ENCODE measurements at places on chromosomes 6 and 20.
A peak's percentile ranks its signal among the peaks of the same experiment; 100 is the strongest.

DNA sequence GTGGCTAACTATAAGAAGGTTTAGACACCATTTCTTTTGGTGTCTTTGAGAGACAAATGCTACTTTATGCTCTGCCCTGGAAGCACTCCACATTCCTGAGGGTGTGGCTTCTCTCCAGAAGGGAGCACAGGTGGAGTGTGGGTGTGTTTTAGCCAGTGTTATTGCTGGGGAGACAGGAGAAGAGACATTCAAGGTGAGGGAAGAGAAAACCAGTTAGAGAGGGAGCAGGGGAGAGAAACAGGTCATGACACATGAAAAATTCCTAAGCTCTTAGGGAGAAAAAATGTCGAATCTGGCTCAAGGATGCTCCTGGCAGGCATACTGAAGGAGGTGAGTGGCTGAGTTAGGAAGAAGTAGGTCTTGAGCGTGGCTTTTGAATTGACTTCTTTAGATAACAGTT lies 292.8 kb downstream of the CLIC5 start:
- no peak for DNase-seq

- DNase-seq: no peak
These were observed 157.3 kb downstream of the BACH2 start for GRCh38 chr6:90139272-90139817.

GRCh38 chr6:3631877-3632276 lies 119.6 kb downstream of the PXDC1 start:
- DNase-seq: no peak

DNA sequence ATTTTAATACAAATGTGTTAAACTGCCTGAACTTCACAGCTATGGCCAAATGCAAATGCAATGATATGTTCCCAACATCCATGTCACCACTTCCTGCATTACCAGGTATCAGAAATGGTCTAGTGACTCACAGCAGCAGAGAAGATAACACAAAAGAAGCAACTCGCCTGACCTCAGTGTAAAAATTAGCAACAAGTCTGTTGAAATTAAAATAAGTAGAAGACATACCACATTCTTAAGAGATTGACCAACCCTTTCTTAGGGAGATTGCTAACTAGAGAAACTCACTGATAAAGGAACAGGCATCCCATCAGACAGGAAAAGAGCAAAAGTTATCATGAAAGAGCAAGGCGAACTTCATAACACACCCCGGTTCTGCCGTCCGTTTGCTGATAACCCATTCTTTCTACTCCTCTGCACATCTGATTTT lies 45.1 kb downstream of the RNASET2 start:
- DNase-seq: no peak

- DNase-seq: no peak
These were observed 90.5 kb downstream of the GRM4 start for GRCh38 chr6:34055223-34055933.

- no peak for DNase-seq
These were observed 1.9 kb downstream of the TOMM34 start for GRCh38 chr20:44958276-44958675.

DNA sequence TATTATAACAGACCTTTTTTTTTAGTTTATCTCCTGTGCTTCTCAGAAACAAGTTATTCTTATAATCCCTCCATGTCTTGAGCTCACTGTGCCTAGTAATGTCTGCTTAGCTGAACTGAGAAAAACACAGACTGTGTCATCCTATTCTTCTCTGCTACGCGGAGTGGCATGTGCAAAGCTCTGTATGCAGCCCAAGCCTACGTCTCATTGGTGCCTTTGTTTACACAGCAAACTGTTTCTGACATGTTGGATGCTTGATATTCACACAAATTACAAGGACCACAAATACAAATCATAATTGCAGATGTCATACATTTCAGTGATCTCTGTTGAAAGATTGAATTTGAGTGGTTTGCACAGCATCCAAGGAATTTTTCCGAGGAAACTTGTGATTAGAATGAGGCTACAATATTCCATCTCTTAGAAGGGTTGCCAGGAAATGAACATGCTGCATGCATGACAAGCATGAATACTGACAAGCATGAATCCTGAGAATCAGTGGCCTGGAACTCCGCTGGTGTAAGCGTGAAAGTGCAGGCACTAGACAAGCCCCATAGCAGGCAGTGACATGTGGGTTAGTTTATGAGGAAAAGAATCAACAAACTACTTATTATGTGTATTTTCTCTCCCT lies 128.4 kb upstream of the SGK1 start:
- DNase-seq: no peak

- DNase-seq: no peak
These were observed 14.0 kb downstream of the DCBLD1 start for GRCh38 chr6:117496383-117496990.

GRCh38 chr6:134622382-134623173 lies 304.7 kb upstream of the SGK1 start:
- no peak for DNase-seq

DNA sequence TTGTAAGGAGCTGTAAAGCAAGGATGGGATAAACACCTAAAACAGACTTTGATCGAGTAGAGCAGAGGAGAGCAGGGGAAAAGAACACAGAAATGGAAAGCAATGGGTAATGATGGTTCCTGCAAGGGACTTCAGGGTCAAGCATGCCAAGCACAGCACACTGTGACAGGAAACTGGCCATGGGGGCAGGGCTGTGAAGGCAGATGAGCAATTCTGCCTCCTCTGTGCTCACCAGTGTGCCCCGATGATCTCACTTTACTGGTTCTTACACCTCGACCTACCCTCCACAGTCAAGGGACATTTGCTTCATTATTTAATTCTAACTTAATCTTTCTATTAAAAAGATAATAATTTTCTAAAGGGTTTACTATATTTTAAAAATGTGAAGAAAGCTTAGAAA lies 21.6 kb upstream of the MYB start:
- DNase-seq: no peak

DNA sequence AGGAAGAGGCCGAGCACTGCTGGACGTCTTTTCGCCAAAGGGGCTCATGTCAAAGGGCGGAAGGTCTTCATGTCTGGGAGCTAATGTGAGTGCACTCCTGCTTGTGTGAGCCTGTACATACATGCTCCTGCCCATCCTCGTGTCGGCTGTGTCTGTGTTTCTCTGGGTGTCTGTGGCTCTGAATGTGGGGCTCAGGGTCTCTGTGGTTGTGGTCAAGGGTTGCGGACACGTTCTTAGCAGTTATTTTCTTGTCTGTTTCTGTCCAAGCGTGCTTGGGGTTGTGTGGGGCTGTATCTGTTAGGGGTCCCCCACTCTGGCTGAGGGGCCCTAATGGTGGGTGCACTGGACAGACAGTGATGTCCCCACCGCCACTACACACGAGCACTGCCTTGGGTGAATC lies 2.9 kb downstream of the AVP start:
- no peak for DNase-seq

DNA sequence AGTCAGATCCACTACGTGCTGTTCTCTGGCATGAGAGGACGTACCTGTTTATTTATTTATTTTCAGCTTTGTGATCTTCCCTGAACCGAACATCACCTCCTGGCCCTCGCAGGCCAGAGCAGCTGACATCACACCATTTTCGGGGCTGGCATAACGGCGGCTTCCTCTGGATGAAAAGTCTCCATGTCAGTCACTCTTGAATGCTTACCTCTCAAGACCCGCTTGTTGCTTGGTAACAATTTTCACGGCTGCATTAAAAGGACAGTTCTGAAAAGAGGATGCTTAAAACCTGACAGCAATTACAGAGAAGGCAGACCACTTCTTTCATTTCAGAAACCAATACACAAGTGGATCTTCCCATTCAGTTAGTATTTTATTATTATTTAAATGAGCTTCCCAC lies 159.8 kb upstream of the CDH4 start:
- DNase-seq: no peak

GRCh38 chr6:143000811-143001210 lies 55.8 kb upstream of the HIVEP2 start:
- DNase-seq: no peak

- no peak for DNase-seq
These were observed 150.4 kb upstream of the BMP5 start for GRCh38 chr6:56025795-56026194.

DNA sequence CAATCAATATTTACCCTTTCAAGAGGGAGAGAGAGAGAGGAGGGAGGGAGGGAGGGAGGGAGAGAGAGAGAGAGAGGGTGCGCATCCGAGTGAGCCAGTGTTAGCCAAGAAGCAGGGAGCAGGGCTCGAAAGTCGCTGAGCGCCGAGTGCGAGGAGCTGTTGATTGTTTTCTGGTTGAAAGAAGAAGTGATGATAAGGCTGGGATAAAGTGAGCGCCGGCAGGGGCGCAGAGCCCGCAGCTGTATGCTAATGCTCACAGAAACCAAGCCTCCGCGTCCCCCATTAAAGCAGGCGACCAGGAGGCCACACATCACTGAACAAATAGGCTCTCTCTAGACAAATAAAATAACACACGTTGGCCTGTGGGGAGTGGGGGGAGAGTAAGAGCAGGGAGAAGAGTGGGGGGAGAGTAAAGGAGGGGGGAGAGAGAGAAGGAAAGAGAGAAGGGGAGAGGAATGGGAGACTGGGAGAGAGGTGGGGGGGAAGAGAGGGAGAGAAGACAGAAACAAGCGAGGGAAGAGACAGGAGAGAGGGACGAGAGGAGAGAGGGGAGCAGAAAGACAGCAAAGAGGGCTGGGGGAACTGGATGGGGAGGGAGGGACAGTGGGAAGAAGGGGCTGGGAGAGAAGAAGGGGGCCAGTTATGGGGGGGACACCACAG lies 5.0 kb upstream of the INSM1 start:
- DNase-seq: no peak

DNA sequence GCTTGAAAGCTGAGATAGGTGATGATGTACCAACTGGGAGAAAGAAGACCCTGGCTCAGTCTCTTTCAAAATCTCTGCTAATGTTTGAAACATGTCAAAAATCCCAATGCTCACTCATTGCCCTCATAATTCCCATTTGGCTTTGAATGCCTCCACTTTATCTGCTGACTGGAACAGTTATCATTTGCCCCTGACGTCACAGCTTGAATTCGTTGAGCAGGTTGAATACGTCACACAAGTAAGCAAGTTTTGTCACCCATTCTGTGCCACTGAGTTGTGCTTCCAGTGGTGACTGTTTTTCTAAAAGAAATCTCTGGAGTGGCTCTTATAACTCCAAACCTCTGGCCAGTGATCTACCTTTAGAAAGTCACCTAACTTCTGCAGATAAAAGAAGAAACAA lies 991.4 kb downstream of the EYS start:
- DNase-seq: no peak

DNA sequence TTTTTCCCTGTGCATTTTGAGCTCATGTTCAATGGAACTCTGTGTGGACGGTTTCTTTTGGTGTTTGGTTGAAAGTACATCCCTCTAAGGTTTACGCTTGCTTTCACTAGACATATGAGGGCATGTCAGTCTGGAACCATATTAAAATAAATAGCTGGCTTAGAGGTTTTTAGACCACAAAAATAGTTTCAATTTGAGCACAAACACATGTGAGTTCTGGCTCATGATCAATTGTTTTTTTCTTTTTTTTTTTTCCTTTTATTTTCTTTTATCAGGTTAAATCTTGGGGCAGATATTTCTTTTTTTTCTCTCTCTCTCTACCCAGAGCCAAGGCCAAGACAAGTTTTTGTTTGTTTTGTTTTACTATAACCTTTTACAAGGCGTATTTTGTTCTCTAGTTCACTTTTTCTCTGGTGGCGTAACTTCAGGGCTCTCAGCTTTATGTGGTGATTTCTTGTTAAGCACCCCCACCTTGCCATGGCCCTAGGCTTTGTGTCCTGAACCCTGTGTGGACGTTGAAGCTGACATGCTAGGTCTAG lies 92.9 kb downstream of the SHLD1 start:
- DNase-seq: no peak

DNA sequence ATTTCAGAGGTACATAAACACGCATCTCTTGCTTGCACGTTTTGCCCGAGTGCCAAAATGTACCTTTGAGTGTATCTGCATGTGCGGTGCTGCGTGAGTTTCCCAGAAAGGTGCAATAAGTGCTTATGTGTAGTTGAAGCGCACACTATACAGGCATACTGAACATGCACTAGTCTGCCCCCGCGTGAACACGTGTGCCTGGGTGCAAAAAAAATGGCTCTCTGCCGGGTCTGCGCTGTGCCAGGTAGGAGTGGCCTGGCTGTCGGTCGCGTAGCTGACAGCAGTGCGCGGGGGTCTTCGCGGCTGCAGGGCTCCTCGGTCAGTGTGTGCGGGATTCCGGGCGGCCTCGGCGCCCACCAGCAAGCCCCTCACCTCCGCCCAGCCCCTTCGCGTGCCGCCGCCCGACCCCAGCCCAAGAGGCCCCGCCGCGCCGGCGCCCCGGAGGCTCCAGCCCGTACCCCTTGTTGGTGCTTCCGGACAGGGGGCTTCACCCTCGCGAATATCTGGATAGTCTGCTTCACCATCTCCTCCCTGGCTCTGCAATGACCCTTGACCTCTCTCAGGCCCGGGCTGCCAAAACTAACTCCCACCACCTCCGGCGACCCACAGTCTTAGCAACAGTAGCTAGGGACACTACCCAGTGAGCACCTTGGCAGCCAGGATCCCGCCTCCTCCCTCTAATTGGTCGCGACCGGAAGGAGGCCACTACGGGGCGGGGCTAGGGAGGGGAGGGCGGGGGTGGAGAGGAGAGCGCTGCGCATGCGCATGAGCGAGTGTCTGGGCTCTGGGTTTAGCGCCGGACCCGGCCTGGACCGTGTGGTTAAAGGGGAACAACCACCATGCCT lies at the start of gene KIF6:
Gene KIF6, minus strand, starts transcription at position 622 of the 845 bp plus-strand sequence. Its CDS starts 98 bp downstream, at position 524.
- DNase-seq: peak; percentile 35

DNA sequence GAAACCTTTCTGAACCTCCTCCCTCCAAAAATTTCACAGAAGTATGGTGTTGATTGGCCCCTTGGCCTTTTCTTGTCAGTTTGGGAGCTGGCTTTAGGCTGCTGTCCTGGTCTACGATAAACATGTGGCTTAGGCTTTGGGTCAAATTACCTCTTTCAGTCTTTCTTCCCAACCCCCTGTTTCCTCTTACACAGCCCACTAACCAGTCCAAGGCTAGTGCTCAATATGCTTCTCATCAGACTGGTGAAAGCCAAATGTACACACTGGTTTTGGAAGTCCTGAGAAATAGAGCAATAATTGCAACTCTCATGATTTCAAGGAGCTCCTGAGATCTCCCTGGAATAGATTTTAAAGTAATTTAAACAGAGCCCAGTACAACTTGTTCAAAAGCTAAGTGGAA lies 933.7 kb upstream of the GJE1 start:
- DNase-seq: no peak

- no peak for DNase-seq
These were observed 93.0 kb downstream of the HUS1B start for GRCh38 chr6:563863-564262.

DNA sequence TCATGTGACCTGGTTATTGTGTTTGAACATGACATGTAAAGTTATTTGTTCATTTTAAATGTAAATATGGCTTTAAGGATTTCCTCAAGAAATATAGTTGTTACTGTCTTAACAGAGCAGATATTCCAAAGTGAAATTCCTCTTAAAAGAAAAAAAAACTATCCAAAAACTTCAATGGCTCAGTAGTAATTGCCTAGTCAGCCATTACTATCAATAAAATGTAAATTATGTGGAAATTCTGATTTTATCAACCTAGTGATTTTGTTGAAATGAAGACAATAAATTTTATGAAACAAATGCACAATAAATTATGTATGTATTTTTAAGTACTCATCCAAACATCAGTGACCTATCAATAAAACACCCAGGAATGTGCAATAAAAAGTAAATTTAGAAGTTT lies 463.3 kb downstream of the TENT5A start:
- no peak for DNase-seq

GRCh38 chr6:22078802-22079545 lies 217.9 kb downstream of the PRL start:
- DNase-seq: no peak

GRCh38 chr6:117494283-117494682 lies 11.8 kb downstream of the DCBLD1 start:
- DNase-seq: no peak

GRCh38 chr6:19083801-19084200 lies 696.7 kb downstream of the RNF144B start:
- no peak for DNase-seq

GRCh38 chr20:55784036-55784435 lies 221.3 kb downstream of the CBLN4 start:
- DNase-seq: no peak

Data from HS-5 (cell line).